ENCODE measurements at places on chromosomes 16 and 17. TPM values are rescaled to one million over a fixed set of nuclear protein-coding genes. Genes with fewer than 3 reads are reported as not detected.

DNA sequence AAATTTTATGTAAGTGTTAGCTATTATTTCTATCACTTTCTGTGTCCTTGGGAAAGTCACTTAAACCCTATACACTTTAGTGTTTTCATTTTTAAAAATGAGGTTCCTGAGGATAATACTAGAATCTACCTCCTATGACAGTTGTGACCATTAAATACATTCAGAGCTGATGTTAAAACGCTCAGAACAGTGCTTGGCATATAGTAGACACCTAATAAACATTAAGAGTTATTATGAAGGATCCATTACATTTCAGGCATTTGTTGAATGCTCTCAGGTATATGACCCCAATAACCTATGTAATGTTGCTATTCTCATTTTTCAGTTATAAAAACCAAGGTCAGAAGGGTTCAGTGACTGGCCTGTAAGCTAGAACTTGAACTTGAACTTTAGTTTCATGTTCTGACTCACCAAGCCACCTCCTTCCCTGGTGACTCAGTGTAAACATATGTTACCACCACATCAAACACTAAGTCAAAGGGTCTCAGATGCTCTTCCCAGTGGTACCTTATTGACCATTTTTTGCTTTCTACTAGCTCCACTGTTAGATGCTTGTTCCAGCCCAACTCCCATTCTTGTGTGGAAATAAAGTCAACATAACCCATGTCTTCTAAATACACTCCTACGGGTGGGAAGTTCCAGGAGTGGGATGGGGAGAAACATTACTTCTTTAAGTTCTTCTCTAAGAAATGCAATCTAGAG lies 47.6 kb downstream of the HSD17B2 start:
- no peak for DNase-seq

- DNase-seq = no peak
Measured at GRCh38 chr16:24855678-24856077, 9.9 kb downstream of the SLC5A11 start.

DNA sequence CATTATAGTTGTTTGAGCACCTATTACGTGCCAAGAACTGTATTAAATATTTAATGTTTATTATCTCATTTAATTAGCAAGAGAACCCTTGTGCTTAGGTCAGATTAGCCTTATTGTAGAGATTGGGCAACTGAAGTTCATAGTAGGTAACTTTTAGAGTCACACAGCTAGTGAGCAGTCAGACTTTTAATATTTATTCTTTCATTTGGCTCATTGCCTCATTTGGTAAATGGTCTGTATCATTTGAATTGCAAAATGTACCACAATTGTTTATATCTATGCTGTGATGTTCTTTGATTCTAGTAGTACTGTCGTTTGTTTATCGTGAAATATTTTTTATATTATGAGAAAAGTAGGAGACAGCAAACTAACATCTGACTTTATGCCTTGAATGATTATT lies 7.6 kb downstream of the CLTC start:
- DNase-seq = no peak

- no peak for DNase-seq
Measured at GRCh38 chr17:43554857-43555256, 8.7 kb upstream of the ETV4 start.

DNA sequence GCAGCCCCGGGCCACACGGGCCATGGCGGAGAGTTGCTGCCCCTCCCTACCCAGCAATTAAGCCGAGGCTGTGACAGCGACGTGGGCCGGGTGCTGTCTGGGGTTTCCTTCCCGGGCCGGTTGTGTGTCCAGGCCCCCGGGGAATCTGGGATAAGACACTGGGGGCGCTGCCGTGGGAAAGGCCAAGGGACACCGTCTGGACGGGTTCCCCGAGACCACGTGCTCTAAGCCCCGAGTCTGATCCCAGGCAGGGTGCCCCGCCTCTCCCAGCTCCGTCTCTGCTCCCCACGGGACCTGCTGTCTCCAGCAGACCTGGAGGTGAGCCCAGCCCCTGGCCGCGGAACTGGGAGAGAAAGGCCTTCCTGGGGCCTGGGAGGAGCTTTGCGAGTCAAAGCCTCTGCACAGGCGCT lies 92.2 kb downstream of the IRX3 start:
- peak; percentile 51 for DNase-seq

- DNase-seq = no peak
Measured at GRCh38 chr17:31089471-31089870, 5.3 kb upstream of the NF1 start.

Gene HS3ST2
- 2.0 TPM for total RNA-seq

Gene PRRT2
- total RNA-seq = 10.6 TPM

Gene MMP2
- total RNA-seq = 121 TPM

Gene MYH2
- total RNA-seq = 0.78 TPM

Data from ureter (tissue), 1 donor.